ENCODE measurements at places on chromosomes 2 and 18.

DNA sequence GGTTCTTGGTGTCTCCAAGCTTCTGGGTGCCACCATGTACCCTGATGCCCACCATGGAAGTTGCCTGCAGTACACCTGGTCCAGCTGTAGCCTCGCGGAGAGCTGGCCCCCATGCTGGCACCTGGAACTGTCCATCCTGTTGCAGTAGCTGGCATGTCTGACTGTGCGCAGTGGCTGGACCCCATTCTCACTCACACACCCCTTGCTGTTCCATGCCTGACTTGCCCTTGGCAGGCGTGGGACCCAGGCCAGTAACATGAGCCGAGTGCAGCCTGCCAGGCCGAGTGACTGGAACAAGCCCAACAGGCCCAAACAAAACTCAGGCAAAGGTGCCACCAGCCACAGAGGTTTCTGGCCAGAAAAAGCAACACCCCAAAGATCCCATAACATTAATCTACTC is 73.8 kb downstream of the NEURL3 start:
- no peak for ATAC-seq

DNA sequence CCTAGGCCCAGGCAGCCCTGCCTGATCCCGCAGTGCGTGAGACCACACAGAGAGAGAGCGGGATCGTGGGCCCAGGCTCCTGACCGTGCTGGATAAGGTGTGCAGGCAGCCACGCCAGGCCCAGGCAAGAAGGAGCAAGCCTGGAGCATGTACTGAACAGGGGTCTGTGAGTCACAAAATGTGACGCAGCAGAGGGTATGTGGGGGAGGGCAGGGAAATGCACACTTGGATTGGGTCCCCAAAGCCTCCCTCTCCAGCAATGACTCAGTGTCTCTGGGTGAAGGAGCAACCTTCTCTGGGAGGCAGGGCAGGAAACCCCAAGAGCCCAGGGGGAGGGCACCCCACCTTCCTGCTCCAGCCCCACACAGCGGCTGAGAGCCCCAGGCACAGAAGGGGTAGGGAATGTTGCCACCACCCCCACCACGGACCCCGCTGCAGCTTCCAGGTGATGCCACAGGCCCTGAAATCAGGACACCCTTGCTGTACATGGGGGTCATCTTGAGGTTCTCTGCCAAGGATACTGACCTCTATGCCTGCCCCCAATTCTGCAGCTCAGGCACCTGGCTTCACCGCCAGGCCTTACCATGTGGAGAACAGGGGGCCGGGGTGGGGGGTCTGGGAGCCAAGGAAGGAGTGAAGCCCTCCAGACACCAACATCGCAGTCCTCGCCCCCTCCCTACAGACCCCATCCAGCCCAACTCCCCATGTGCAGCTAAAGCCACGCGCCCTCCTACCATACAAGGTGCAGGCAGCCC is 1.3 kb upstream of the GPC1 start:
- ATAC-seq: peak; percentile 39

DNA sequence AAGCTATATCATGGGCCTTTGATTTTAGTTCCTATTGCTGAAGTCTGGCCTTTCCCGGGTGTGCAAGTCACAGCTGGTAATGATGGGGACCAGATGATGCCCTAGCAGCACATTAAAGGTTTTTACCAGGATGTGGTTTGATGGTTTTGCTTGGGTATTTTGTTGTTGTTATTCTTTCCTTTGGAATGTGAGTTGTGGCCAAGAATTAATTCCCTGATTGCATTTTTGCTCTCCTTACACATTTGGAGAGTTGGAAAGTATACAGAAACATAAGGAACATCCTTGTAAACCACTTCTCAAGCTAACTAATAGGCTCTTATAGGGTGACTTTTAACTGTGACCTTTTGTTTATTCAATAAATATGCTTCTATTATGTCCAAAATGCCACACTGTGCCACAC is 154.1 kb upstream of the MMADHC start:
- peak; percentile 28 for ATAC-seq

DNA sequence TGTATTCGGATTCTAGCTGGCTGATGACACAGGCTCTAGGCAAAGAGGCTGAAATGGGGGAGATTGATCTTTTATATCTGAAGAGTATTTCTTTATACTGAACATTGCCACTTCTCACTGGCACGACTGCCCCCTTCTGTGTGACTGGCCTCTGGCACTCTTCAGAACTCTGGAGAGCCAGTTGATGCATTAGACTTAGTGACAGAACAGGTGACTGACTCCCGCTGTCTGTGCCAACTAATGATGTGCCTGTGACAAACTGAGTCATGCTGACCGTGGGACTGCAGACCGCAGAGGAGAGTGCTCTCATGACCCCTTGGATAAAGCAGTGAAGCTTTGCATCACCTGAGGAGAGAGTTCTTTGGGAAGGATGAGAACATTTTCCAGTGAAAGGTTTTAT is 14.4 kb downstream of the MGAT5 start:
- no peak for ATAC-seq

- ATAC-seq: no peak
Observed at GRCh38 chr2:109178968-109179367, 50.0 kb downstream of the SH3RF3 start.

DNA sequence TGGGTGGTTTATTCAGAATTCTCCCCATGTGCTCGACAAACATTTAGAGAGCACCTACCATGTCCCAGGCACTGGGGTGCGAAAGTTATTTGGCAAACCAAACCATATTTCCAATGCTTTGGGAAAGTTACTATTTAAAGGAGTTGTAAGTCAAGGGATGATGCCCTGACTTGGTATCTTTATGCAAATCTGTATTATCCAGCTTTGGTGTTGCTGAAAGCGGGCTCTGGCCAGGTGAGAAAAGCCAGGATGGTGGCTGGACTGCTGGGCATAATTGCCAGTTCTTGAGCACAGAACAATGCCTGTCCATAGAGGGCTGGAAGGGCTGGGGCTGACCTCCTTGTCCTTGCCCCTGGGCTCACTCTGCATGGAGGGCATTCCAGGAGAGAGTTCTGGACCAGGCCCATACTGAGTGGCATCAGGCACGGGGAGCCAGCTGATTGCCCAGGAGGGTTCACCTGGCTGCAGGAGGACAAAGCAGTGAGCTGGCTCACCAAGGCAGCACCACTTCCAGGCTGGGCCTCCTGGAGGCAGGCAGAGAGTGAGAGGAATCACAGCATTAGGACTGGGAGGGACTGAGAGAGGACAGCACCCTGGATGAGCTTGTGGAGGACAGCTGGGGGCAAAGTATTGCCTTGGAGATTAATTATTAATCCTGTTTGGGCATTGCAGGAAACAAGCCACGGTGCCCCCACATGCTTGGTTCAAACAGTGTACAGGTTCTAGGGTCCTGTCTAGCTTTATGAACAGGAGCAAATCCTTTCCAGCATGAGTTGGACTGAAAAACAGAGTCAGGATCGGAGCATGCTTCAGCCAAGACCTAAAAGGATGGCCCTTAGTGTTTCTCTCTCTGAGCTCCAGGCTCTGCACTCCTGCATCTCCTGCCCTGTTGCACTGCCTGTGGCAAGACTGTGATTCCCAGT is 7.1 kb downstream of the KHK start:
- no peak for ATAC-seq

DNA sequence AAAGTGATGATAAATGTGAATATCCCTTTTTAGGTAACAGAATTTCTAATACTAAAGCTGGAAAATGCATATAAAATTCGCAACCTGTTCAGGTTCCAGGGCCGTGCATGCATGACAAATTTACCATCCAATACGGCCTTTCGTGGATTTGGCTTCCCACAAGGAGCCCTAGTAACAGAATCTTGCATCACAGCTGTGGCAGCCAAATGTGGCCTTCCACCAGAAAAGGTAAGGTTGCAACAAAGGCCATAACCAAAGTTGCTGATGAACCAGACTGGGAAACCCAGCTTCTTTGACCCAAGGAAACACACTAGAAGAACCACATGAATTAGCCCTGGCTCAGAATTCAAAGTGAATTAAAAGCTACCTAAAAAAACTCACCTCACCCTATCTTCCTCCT is 49.6 kb upstream of the BZW1 start:
- ATAC-seq: no peak

DNA sequence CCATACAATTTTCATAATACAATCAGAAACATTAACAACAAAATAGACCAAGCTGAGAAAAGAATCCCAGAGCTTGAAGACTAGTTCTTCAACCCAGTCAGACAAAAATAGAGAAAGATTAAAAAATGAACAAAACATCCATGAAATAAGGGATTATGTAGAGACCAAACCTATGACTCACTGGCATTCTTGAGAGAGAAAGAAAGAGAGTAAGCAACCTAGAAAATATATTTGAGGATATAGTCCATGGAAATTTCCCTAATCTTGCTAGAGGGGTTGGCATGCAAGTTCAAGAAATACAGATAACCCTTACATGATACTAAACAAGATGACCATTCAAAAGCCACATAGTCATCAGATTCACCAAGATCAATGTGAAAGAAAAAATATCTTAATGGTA is 281.7 kb downstream of the CCDC85A start:
- no peak for ATAC-seq

GRCh38 chr2:159553727-159554126 is 62.6 kb downstream of the BAZ2B start:
- no peak for ATAC-seq

DNA sequence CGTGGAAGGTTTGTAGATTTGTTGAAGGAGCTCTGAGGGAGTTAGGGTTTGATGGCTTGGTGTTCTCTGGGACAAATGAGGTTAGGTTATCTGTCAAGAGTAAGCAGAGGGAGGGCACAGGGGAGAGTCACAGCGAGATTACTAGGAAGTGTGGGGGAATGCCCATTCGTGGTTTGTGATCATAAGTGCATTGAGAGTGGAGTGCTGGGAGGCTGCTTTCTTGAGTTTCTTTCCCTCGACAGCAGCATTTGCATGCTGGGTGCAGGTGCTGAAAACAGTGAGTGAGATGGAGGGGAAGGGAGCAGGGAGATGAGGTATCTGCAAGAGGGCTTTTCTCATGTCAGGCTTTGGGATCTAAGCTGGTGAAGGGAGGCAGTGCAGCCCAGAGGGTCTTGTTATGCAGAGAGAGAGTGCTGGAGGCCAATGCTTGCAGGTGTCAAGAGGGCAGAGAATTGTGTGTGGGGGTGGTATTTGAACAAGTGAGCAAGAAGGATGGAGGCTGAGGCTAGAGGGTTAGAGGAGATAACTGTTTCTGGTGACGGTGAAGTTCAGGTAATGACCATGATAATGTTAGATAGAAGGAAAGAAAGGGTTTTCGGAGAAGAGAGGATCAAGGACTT is 8.8 kb downstream of the RALB start:
- ATAC-seq: no peak

DNA sequence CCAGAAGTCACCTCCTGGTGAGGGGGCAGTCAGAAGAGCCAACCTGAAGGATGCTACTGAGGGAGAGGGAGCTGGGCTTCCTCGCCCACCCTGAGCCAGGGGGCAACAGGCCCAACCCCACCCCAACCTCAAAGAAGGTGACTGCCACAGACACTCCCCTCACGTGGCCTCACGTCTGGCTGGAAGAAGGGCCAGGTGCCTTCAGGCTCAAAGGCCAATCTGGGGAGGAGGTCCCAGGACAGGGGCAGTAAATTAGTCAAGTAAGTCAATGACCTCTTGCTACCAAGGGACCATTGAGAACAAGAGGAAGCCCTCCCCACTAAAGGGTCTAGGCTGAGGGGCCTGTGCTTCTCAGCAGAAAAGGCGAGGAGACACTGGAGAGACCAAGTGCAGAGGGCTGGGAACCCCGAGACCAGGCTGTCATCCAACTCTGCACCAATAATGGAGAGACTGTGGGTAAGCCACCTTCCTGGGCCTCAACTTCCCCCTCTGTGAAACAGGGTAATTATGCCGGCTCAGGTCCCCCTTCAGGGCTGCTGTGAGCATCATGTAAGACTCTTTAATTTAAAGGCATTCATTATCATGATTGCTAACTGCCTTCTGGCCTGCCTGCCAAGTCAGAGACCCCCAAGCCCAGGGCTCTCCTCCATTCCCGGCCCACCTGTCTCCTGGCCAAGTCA is 20.2 kb upstream of the TNS1 start:
- ATAC-seq: no peak

- no peak for ATAC-seq
Observed at GRCh38 chr2:118222273-118222594, 134.0 kb downstream of the INSIG2 start.

GRCh38 chr2:234595829-234596228 is 98.9 kb upstream of the ARL4C start:
- no peak for ATAC-seq

- ATAC-seq: no peak
Observed at GRCh38 chr2:214810671-214811070, 1.2 kb upstream of the BARD1 start.

DNA sequence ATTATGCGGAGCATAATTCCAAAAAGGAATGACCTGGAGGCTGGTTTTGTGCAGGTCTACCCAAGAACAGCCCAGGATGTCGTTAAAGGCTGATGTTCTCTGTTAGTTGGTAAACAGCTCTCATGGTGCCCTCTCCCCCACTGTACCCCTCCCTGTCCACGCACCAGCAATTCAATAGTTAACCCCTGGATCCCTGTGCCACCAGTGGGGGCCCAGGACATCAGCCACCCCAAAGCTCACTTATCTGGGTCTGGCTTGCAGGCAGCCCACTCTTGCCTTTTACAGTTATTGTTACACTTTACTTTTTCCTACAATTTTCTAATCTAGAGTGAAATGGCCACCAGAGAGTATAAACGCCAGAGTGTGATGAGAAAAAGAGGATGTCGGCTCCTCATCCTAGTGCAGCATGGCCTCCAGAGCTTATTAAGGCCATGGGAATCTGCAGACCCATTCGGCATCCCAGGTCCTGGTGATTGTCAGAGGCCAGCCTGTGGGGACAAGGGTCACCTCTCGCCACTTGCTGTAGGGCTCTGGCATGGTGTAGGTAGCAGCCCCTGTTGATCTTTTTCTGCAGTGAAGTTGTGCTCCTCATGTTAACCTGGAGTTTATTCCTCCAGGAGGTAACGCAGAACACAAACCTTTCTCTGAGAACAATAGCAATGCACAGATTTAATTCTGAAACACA is 30.3 kb downstream of the TWIST2 start:
- ATAC-seq: no peak

GRCh38 chr2:73091696-73092095 is 20.2 kb upstream of the SFXN5 start:
- no peak for ATAC-seq

- no peak for ATAC-seq
Observed at GRCh38 chr2:51301381-51301780, 269.4 kb upstream of the NRXN1 start.

GRCh38 chr2:104033399-104033798 is 820.5 kb upstream of the POU3F3 start:
- ATAC-seq: no peak

DNA sequence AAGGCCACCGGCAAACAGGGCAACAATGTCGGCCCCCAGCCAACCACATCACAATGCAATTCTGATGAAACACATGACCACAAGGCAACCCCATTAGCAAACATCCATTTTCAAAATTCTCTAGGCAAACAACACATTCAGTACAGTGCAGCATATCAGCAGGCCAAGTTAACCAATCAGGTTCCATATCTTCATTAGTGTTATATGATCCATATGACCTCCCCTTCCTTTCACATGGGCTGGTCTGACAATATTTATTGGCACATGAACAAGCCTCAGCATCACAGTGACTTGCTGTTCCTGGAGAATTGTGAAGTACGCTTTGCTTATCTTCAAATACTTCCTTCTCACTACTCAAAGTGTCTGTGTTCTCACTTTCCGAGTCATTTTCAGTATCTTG is 19.8 kb downstream of the RNF103 start:
- no peak for ATAC-seq

Measured in SK-N-SH treated with all-trans-retinoic acid at 6 μM for 48 hours (cell line).